ENCODE measurements at places on chromosomes 6 and 20.
A peak's percentile ranks its signal among the peaks of the same experiment; 100 is the strongest.

DNA sequence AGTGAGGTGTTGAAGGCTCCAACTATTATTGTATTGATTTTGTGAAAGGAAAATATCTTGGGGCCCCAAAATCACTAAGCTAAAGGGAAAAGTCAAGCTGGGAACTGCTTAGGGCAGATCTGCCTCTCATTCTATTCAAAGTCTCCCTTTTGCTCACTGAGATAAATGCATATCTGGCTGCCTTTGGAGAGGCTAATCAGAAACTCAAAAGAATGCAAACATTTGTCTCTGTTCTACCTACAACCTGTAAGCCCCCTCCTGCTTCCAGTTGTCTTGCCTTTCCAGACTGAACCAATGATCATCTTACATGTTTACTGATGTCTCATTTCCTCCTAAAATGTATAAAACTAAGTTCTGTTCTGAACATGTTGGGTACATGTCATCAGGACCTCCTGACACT is 125.9 kb downstream of the HTR1B start:
- DNase-seq: no peak

- no peak for DNase-seq
These were observed 146.9 kb upstream of the VGLL2 start for GRCh38 chr6:117118490-117118889.

GRCh38 chr6:20417819-20418218 is 16.1 kb downstream of the E2F3 start:
- DNase-seq: no peak

DNA sequence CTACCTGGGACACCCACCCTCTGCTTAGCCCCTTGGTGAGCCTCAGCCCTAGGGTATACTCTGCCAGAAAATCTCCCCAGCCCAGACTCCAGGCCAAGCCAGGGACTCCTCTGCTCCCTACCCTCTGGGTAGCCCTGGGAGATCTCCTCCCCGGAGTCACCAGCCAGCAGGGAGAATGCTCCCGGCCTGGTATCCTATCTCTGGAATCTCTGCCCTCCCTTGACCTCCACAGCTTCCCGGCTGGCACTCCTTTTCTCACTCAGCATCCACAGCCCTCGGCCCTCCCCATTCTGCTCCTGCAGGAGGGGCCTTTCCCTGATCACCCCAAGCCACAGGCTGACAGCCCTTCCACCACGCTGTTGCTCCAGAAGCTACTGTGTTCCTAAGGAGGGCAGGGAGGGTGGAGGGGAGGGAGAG is 22.6 kb downstream of the NOL4L start:
- DNase-seq: peak; percentile 35

GRCh38 chr6:154371281-154371680 is 14.7 kb upstream of the IPCEF1 start:
- no peak for DNase-seq

DNA sequence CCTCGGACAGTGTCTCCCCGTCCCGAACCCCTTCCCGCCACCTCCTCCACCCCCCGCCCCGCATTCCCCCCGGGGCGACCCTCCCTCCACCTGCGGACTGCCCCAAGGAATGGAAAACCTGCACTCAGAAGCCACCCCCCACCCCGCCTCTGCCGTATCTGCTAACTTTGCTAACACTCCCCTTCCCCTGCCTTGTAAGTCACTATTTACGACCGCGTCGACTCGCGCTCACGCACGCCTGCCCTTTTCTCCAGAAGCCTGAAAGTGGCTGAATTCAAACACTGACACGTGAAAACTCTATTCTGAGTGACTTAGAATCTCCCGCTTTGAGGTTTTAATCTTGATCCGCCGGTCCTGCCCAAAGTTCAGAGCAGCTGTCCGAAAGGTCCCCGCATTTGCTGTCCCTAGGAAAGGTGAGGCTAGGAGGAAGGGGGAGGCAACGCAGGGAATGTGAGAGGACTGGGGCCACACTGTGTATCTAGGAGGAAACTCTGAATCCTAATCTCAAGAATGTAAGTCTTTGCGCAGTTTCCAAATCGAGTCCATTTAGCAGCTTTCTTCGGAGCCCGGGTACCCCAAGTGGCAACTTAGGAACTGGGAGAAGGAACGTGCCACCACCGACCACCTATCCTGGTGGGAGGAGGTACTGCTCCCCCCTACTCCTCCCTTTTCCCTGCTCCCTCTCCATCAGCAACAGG is 9.3 kb upstream of the POU3F2 start:
- no peak for DNase-seq

DNA sequence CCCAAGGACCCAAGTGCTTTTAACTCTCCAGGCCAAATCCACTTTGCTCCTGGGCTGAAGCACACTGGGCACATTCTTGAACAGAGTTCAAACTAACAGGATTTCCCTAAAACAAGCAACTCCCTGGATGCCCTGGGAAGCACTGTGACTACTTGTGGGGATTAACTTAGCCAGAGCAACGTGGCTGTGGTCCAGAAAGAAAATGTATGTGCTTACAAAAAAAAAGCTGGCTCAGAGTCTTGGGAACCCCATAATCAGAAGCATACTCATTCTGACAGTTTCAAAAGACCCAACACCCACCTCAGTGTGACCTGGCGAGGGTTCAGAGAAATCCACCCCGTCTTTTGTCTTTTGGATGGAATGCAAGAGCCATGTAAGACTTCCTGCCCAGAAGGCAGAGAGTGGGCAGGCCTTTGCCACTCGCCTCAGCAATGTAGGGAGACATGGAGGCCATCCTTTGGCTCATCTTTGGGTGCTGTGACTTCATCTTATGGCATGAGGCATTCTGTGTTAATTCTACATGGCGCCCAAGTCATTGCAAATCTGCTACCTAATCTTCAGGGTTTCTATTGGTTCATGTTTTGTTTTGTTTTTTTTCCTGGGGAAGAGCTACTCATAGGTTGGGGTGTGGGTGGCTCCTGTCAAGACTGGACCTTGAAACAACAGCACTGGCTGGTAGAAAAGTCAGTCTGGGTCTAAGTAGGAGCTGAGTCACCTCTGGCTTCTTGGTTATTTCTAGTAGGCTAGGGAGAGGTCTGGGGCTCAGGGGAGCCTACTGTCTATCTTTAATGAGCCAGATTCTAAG is 248.6 kb upstream of the SUPT3H start:
- peak; percentile 60 for DNase-seq

DNA sequence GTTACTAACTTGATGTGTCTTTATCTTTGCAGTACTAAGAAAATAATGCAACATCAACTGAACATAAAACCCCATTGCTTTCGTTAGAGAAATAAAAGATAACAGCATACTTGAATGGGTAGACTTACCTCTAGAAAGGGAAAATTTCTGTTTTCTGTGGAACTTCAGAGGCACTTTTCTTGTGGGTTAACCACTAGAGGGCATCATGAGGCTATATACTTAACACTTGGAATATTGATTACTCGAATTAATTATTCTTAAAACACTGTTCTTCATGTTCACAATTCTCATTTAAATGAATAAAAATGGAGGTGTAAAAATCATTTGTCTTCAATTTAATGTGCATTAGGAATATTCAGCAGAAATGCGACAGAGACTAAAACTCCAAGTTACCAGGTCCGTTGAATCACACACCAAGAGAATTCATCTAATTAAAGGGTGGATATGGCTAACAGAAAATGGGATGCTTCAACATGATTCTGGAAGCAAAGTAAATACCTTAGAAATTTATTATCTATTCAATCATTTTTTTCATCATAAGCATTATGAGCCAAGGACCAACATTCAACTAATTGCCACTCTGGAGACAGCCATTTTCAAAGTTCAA is 330.8 kb upstream of the PREP start:
- DNase-seq: peak; percentile 29

GRCh38 chr6:25332655-25333071 is 53.5 kb downstream of the CARMIL1 start:
- DNase-seq: no peak

GRCh38 chr6:33177552-33178446 is 14.5 kb downstream of the COL11A2 start:
- peak; percentile 11 for DNase-seq

DNA sequence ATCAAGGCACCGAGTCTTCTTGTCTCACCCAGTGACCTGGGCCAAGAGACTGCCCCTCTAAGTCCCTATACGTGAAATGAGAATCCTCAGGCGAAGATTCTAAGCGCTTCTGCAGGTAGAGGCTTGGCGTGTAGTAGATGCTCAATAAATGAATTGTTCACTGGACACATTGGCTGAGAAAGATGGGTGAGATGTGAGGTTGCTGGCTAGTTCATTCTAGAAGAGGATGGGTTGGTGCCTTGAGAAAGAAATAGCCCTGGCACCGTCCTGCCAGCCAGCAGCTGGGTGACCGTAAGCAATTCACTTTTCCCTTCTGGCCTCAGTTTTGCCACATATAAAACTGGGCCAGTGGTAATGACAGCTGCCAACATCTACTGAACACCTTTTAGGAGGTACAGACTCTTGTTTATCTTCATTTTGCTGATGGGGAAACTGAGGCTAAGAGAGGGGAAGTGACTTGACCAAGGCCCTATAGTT is 1.4 kb downstream of the SRC start:
- no peak for DNase-seq

DNA sequence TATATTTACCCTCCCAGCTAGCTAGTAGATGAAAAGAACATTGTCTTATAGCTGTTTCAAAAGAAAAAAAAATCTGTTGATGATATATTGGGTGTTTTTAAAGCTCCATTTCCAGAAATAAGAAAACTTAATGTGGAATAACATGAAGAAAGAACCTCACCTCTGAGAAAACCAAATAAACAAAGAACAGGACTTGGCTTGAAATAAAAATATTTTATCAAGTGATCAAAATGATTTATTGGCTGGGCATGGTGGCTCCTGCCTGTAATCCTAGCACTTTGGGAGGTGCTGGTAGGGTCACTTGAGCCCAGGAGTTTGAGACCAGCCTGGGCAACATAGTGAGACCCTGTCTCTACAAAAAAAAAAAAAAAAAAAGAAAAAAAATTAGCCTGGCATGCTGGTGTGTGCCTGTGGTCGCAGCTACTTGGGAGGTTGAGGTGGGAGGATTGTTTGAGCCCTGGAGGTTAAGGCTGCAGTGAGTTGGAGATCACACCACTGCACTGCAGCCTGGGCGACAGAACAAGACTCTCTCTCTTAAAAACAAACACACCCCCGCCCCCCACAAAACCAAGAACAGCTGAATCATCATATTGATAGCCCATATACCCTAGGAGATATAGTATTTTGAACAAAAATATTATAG is 7.9 kb downstream of the RNF24 start:
- DNase-seq: no peak

- DNase-seq: peak; percentile 64
These were observed 16.1 kb upstream of the SERPINB1 start for GRCh38 chr6:2857580-2858337.

DNA sequence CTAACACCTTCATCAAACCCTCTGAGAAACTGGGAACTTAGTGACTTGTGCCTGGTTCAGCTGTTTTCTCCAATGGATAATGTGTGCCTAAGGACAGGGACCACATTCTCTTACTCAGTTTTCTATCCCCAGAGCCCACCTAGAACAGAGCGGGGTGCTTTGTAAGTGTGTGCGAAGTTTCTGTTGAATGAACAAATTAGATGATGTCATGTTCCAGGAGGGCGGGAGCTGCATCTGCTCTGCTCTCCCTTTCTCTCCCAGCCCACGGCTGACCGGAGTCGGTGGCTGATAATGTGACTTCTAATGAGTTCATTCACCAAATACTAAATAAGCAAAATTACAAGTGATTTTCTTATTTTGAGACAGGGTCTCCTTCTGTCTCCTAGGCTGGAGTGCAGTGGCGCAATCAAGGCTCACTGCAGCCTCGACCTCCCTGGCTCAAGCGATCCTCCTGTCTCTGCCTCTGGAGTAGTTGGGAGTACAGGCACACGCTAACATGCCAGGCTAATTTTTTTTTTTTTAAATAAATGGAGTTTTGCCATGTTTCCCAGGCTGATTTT is 60.7 kb upstream of the FNDC1 start:
- peak; percentile 59 for DNase-seq

DNA sequence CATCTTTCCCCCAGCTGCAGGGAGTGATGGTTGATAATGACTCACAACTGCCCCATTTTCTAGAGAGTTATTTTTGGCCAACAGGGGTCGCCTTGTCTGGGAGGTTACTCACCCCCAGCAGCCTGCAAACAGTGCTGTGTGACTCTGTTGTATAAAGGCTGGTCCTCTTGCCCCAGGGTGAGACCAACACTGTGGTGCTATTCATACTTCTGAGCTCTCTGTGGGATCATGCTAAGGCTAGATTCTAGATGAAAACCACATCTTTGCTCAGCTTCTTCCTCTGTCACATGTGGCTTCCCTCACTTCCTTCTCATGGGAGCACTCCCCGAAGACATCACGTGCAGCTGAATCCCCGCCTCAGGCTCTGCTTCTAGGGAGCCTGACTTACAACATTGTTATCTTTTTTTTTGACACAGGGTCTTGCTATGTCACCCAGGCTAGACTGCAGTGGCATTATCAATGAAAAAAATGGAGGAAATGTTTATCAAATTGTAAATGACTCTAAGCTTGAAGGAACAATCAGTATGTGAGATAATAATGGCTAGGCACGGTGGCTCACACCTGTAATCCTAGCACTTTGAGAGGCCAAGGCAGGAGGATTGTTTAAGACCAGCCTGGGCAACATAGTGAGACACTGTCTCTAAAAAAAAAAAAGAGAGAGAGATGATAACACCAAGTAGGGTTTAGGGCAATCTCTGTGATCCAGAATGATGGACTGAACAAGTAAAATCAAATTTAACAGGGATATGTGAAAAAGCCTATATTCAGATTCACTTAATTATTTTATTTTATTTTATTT is 55.7 kb upstream of the SLC23A2 start:
- no peak for DNase-seq

- DNase-seq: no peak
These were observed 58.5 kb upstream of the EZR start for GRCh38 chr6:158877716-158878115.

GRCh38 chr6:11767458-11767857 is 11.1 kb downstream of the ADTRP start:
- no peak for DNase-seq

DNA sequence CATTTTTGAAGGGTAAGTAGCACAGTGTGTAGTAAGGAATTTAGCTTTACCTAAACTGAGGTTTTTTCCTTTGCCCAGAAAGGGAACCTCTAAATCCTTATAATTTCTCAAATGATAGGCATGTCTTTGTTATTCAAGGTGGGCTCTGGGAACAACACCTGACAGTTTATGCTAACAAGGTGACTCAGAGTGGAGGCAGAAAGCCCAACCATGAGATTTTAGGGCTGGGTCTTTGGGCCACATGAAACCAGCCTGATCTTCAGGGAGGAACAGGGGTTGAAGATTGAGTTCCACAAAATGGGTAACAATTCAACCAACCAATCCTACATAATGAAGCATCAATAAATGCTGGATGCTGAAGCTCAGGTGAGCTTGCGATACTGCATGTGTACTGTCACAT is 46.6 kb downstream of the PRSS35 start:
- no peak for DNase-seq

DNA sequence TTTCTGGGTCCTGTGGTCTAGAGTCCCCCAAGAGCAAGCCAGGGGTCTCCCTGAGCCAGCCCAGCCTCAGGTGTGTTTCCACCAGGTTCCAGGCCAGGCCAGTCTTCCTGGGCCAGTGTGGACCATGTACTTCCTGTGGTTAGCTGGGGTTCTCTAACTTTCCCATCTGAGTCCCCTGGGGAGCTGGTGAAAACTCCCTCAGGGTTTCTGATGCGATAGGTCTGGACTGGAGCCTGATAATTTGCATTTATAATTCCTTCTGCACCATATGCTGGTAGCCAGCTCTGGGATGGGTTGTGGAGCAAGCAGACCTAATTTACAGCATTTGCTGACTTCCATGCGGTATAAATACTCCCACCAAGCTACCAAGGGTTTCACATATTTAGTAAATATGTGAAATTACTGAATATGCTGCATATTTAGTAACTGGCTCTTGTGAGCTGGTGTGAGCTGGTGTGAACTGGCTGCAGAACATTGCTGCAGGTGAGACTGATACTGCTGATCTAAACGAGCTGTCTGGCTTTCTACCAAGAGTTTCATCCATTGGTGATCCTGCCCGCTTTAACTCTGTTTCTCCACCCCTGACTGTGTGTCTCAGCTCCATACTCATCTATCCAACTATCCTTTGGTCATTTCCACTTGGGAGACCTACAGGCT is 62.6 kb downstream of the RIN2 start:
- no peak for DNase-seq
